Fibroblast of skin of back (primary cell): ENCODE measurements at places on chromosomes 16 and 17.

GRCh38 chr17:57092779-57093178 lies 7.7 kb downstream of the AKAP1 start:
- DNase-seq = no peak

DNA sequence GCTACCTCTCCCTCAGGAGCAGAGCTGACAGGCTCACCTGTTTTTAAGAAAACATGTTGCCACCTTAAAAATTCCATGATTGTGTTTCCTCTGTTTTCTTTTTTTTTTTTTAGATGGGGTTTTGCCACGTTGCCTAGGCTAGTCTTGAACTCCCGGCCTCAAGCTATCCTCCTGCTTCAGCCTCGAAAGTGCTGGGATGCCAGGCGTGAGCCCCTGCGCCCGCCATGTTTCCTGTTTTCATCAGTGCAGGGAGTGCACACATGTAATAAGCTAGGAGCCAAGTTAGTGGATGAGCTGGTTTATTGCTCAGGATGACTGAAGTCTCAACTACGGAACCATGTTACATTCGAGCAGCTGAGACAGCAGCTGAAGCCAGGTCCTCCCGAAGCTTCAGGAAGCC lies 13.6 kb downstream of the MRM3 start:
- DNase-seq = no peak

DNA sequence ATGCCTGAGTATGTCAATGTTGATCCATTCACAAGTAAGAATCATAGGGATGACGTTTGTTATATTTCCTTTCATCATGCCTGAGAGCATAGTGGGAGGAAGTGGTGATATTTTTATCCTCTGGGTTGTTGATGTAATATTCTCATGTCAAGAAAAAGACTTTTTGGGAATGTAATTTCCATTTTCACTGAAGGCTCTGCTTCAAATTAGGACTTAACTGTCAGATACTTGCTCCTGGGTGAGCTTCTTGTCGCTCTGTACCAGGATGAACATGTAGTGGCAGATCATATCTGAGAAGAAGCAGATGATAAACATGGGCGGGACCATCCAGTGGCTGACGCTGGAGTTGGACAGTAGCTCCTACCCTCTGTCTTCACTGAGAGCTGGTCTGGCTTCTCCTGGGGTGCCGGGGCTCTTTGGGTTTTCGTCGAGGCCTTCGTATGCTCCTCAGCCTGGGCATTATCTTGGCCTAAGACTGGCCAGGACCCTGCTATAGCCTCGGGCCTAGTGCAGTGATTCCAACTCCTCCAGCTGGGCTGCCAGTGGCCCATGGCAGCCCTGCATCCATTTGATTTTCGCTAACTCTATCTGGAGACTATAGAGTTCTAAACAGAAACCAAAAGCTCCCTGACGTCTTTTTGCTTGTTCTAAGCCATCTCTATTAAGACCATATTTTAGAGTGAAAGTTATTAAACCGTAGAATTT lies 19.7 kb downstream of the CYB5B start:
- DNase-seq = peak; percentile 51

GRCh38 chr17:55290492-55291113 lies 25.8 kb downstream of the HLF start:
- DNase-seq = no peak

- no peak for DNase-seq
Observed at GRCh38 chr17:70099884-70100283, 24.9 kb downstream of the KCNJ16 start.
